NCI-H510A (cell line): ENCODE measurements at places on chromosomes 16 and 17.

DNA sequence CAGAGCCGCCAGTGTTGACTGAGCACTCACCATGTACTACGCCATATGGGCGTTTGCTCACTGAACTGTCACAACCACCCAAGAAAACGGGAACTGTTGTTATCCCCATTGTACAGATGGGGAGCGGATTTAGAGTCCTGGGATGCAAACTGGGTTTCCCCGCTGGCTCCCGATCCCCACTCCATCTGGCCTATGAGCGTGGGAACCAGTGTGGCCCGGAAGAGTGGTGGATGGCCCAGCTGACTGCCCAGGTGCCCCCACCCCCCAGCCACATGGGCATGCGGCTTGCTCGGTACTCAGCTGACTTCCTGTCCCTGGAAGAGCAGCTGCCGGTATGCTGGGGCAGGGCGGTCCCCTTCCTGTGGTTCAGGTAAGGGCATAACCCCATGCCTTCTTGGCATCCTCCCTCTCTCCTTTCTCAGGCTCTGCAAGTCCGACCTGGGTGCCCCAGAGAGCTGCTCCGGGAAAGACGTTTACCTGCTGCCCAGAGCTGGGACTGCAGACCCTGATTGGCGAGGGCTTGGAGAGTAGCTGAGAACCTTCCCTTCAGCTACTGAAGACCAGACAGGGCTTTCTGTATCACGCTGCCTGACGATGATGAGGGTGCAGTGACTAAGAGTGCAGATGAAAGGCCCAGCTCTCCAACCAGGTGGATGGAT, 16.2 kb downstream of the SOCS3 start:
- no peak for DNase-seq

GRCh38 chr17:60577147-60577915, 22.7 kb upstream of the PPM1D start:
- no peak for DNase-seq

- DNase-seq, result no peak
These were observed 37.0 kb downstream of the NUBP1 start for GRCh38 chr16:10780628-10781027.

GRCh38 chr17:15431196-15431595, 36.2 kb downstream of the CDRT4 start:
- DNase-seq, result no peak

GRCh38 chr16:48862087-48862532, 252.1 kb upstream of the N4BP1 start:
- DNase-seq, result no peak

GRCh38 chr17:65055280-65055707, 1.2 kb downstream of the GNA13 start:
- no peak for DNase-seq

GRCh38 chr16:50467559-50467942, 80.6 kb upstream of the NKD1 start:
- no peak for DNase-seq

DNA sequence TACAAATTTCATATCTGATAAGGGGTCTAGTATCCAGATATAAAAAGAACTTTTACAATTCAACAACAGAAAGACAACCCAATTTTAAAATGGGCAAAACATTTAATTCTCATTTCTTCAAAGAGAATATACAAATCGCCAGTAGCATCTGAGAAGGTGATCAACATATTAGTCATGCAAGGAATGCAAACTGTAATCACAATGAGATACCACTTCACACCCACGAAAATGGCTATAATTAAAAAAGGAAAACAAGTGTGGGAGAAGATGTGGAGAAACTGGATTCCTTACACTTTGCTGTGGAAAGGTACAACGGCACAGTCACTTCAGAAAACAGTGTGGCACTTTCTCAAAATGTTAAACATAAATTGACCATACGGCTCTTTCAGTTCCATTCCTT, 168.2 kb downstream of the VPS53 start:
- DNase-seq, result no peak

DNA sequence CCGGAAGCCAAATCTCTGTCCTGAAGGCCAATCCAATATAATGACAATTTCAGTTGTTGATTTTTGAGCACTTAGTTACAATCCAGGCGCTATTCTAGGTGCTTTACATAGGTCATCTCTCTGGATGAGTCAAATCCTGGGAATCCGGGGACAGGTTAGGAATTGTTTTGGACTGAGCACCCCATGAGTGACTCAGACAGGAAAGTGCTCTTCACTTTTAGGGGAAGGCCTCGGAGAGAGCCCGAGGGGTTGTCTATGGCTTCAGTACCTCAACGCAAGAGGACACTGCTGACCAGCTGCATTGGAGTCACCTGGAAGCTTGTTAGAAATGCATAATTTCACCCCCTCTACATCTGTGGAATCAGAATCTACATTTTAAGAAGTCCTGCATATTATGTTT, 108.8 kb downstream of the IRX5 start:
- DNase-seq, result no peak

DNA sequence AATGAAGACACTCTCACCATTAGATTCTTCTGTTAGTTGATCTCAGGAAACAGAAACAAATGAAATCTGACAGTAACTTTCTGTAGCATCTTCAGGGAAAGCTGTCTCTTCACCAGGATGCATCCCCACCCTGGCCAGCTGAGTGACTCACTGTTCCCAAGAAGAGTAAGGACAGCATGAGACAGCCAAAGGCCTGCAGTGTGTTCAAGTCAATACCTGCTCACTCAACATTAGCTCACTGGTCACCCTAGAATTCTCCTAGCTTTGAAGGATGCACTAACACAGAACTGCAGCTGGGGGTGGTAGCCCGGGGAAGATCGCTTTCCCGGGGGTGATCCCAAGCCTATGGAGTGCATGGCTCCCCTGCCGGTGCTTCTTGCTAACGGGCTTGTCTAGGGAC, 28.2 kb upstream of the CLEC18B start:
- DNase-seq, result no peak

GRCh38 chr16:47197536-47198179, 53.9 kb upstream of the NETO2 start:
- DNase-seq, result no peak

DNA sequence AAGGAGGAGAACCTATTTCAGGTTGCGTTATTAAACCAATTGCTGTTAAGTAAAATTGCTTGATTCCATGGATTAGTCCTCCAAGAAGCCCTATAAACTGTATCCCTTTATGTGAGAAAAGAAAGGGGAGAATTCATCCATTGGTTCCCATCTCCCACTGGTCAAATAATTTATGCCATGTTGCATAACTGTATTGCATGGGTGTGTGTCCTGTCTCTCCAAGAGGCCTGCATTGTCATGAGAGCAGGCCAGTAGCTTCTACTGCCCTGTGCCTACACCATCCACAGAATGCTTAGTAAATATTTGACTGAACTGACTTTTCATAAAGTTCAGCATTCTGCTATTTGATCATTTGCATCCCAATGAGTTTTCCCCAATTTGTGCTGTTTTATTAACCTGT, 11.7 kb upstream of the TOB1 start:
- DNase-seq, result no peak

GRCh38 chr16:55222486-55222885, 101.5 kb upstream of the IRX6 start:
- DNase-seq, result no peak

DNA sequence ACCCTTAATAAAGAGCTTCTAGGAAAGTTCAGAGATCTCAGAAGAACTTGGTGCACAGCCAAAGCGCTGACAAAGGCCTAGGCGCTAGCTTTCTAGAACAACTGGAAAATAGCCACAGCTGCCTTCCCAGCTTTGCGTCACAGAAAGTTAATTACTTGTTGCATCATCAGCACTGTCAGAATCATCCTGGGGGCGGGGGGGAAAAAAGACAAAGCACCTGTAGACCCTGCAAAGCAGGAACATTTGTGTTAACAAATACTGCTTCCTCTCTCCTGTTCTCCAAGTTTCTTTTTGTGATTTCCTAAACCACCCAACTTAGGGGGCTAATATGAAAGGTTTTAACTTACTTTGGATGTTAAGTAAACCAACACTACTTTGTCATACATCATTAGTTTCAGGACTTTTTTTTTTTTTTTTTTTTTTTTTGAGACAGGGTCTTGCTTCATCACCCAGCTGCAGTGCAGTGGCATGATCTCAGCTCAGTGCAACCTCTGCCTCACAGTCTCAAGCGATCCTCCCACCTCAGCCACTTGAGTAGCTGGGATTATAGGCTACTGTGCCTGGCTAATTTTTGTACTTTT, 4.8 kb upstream of the AARSD1 start:
- no peak for DNase-seq

- no peak for DNase-seq
These were observed 21.8 kb downstream of the ABCC3 start for GRCh38 chr17:50656509-50656908.

GRCh38 chr17:41082626-41083025, 1.3 kb upstream of the KRTAP4-7 start:
- DNase-seq, result no peak

GRCh38 chr16:53098526-53099317, 43.9 kb downstream of the CHD9 start:
- DNase-seq, result peak; percentile 64

- no peak for DNase-seq
These were observed 148.6 kb downstream of the KIF2B start for GRCh38 chr17:53971361-53971760.

GRCh38 chr16:24315343-24315742, 59.2 kb downstream of the CACNG3 start:
- no peak for DNase-seq

DNA sequence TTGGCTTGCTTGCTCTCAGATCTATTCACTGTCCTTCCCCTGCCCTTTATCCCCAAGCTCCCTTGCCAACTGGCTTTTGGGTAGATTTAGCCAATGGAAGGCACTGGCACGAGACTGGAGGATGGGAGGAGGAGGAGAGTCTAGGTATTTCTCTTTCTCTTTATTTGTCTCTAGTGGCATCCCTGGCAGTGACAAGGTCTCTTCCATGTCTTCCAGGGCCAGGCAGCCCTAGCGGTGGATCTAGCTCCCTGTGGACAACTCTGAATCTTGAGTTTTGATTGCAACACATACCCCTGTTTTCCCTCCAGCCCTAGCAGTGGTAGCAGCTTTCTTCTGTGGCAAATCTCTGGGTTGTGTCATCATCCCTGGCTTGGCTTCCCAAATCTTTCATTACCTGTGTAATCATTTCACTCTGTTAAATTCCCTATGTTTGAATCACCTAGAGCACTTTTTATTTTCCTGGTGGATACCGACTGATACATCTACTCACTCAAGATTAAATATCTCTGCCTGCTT, 171.1 kb upstream of the IRX6 start:
- no peak for DNase-seq

DNA sequence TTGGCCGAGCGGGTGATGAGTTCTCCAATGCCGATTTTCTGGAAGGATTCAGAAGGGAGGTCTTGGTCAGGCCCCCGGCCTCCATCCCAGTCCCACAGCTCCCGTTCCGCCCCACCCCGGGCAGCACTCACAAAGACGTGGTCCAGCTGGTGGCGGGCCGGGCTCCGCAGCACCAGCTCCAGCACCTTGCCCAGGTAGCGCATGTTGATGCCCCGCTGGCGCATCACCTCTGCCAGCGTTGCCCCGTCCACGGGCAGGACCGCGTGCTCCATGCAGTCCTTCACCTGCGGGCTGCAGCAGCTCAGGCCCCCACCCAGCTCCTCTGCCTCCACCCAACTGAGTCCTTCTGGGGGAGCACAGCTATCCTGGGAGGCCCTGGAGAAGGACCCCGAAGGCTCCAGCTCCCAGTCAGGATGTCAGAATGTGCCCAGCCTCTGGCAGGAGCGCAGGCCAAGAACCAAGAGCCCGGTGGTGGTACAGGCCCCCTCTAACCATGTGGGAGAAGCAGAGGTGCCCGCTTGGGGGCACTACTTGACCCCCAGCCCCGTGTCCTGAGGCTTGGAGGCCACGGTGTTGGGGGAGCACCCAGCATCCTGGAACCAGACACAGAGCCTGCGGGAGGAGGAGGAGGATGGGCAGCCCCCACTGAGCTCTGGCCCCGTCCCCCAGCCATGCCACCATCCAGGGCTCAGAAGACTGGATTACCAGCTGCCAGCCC, 16.2 kb downstream of the CLUH start:
- DNase-seq, result no peak

DNA sequence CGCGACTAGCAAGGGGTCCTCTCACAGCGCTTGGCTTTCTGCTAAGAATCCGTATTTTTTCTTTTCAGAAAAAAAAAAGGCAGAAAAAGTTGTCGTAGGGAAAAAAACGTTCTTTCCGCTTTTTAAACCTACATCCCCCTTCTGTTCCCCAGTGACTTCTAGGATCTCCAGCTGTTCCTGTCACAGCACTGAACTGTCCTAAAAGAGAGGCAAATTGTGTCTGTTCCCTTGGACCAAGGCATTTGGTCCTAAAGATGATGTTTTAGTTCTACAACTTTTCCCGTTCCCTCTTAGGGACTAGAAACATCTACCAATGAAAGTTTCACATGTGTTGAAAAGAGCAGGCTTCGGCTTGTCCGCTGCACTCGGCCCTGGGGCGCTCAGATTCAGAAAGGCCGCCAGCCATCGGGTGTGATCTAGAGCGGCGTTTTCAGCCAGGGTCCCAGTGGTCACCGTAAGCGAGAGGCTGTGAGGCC, 100.7 kb upstream of the CHMP6 start:
- no peak for DNase-seq

GRCh38 chr17:69761011-69761410, 314.0 kb upstream of the KCNJ16 start:
- no peak for DNase-seq

DNA sequence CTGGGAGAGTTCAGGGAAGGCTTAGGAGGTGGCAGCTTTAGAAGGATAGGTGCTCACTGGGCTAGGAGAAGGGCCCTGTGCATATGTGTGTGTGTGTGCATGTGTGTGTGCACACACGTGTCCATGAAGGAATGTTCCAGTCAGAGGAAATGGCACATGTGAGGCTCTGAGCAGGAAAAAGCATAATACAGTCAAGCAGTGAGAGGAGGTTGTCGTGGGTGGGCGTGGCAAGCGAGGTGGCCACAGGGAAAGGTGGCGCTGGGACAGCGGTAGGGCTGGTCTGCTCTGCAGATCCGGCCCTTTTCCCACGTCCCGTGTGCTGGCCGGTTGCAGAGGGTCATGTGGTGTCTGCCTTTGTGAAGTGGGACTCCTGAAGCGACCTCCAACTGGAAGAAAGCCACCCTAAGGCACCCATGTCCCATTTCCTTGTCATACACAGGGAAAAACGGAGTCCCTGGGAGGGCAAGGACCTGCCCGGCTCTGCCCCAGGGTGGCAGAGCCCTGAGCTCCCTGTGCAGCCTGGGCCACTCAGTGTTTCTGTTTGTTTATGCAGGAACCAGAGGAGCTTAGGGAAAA, 40.1 kb downstream of the NT5M start:
- no peak for DNase-seq

DNA sequence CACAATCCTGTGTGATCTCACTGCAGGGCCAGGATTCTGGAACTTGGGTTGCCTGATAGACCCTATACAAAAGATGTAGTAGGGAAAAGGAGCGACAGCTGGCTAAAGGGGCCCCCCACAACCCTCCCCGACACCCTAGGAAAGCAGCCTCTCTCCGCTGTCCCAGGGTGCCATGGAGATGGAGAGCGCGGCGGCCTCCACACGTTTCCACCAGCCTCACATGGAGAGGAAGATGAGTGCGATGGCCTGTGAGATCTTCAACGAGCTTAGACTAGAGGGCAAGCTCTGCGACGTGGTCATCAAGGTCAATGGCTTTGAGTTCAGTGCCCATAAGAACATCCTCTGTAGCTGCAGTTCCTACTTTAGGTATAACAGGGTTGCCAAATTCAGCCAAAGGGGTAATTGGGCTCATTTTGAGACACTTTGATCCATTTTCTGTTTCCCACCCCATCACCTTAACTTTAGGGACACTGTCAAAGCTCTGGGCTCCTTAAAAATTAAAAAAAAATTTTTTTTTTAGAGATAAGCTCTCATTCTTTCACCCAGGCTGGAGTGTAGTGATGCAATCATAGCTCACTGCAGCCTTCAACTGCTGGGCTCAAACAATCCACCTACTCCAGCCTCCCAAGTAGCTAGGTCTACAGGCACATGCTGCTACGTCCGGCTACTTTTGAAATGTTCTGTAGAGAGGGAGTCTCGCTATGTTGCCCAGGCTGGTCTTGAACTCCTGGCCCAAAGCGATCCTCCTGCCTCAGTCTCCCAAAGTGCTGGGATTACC, at the start of gene KLHL10:
Gene KLHL10 (plus strand): TSS at position 65 of the 778 bp plus-strand sequence. CDS start 108 bp downstream, at position 173.
- DNase-seq, result no peak
